ENCODE measurements at places on chromosomes 5 and 9.

DNA sequence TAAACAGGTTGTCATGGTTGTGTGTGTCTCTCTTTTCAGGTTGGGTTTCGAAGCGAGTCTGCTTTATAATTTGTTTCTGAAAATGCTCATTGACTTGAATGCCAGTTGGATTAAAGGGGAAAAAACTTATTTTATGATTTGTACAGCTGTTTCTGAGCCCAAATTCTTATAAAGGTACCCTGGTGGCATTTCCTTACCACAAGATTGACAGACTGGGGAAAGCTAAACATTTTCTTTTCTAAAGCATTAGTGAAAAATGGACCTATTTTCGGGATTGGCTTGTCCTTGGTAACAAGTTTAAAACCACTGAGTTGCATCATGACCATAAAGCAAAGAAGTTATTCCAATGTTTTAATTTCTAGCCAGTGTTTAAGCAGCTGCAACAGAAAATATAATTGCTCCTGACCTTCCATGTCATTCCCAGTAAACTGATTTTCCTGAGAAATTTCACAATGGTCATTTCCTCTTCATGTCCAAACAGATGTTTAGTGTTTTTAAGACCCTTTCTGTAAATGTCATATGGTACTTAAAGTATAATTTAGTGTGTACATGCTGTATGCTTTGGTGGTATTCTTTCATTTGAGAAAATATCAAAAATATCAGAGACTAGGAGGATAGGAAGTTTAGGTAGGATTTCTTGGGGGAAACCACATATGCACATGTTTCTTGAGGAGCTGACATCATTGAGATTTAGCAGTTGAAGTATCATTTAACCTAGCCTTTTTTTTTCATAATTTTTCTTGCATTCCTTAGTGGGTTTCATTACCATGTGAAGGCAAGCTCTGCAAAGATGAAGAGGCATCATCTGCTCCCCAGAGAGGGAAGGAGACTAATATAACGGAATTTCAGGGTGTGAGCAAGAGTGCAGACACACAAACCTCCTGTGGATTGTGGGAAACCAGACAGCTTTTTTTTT lies 667.1 kb upstream of the RGMB start:
- DNase-seq: no peak

- DNase-seq: no peak
These were observed 58.0 kb downstream of the C9orf50 start for GRCh38 chr9:129562917-129563316.

DNA sequence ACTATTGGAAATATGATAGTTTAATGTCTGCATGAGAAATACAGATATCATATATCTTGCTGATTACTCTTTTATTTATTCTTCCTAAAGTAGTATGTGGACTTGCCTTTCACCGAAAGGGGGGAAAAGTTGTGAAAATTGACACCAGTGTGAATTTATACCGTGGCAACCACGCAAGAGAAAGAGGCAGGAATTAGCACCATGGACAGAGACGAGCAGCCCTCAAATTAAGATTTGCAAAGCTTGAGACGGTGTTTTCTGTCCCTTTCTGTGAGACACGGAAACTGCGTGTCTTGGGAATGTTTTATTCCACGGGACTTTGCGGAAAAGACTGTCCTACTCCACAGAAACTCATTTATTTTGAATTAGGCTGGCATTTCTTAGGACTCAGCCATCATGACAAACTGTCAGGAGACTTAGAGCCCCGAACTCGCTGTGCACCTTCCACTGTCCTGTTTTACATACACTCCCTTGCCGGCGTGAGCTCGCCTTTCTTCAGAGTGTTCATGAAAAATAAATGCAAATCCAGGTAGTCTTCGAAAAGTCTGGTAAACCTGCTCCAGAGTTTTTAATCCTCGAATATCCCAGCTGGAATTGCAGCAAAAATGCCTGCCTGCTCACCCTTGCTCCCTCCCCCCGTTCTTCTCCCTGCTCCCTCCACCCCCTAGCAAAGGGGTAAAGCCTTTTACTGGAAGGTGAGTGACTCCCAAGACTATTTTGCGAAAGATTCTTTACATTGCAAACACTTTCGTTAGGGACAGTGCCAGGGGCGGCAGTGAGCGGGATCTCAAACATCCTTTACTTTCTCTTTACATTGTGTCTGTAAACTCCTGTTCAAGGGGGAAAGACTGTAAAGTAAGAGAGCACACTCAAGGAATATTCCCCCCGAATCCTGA lies 3.8 kb upstream of the ELAVL2 start:
- no peak for DNase-seq

DNA sequence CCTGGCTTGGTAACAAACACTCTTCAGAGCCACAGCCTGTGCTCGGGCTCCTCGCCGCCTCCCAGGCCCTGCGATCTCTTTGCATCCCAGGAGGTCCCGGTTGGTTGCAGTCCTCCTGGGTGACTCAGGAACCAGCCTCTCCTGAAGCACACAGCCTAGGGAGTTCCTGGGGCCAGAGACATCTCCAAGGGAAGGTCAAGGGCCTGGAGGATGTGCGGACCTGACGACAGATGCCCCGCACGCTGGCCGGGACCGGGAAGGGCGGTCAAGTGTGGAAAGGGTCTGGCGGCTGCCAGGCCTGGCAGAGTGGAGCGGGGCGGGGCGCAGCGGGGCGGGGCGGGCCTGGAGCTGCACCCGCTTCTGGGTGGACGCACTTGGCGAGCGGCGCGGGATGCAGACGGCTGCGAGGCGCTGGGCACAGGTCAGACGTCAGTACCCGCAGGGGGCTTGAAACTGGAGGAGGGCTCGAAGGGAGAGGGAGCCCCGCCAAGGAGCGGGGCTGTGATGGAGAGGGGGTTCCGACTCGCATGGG lies 45.0 kb upstream of the PRSS3 start:
- no peak for DNase-seq

- no peak for DNase-seq
These were observed 41.0 kb upstream of the SLC12A7 start for GRCh38 chr5:1152771-1153282.

- DNase-seq: no peak
These were observed 118.4 kb upstream of the NR3C1 start for GRCh38 chr5:143521846-143522400.
